Lung microvascular endothelial cell (primary cell): ENCODE measurements at places on chromosomes 1 and 21.

GRCh38 chr1:18614069-18614735, 16.4 kb upstream of the PAX7 start:
- no peak for DNase-seq

- DNase-seq, result no peak
Observed at GRCh38 chr1:223455470-223455869, 62.3 kb downstream of the CCDC185 start.

GRCh38 chr1:6601923-6602668, 573 bp downstream of the KLHL21 start:
- peak; percentile 74 for DNase-seq

DNA sequence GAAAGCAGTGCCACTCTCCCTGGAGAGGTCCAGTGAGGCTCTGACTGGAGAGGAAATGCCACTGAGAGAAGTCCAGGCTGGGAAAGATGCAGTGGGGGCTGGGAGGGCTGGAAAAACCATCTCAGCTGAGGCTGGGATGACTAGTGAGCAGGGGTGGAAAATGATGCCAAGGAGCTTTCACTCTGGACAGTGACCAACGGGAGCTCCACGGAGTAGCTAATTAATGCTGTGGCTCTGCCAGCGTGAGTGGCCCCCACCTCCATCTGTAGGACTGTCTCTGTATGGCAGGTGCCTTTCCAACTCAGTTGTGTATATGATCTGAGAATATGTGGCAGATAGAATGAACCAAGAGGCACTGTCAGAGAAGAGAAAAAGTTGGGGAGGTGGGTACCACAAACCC, 86.7 kb downstream of the DDX20 start:
- DNase-seq, result no peak

DNA sequence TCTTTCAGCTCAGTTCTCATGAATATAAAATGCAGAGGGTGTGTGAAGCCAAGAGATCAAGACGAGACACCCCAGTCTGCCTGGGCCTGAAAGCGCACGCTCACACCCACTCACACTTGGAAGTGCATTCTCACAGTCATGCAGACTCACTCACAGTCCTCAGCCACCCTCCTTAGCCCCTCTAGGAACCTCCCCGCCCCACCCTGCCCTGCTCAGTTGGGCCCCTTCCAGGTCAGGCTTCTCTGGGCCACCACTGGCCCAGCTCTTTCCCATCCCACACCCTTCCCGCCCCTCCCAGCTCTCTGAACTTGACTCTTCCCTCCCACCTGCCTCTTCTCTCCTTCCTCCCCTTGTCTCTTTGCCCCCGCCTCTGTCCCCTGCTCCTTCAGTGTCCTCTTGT, 93.8 kb downstream of the EPHB2 start:
- DNase-seq, result no peak

DNA sequence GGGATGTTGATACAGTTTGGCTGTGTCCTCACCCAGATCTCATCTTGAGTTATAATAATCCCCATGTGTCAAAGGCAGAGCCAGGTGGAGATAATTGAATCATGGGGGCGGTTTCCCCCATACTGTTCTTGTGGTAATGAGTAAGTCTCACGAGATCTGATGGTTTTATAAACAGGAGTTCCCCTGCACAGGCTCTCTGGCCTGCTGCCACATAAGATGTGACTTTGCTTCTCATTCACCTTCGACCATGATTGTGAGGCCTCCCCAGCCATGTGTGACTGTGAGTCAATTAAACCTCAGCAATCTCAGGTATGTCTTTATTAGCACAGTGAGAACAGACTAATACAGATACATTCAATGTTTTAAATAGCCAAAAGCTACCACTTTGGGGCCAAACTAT, 41.1 kb downstream of the SLC35F3 start:
- DNase-seq, result no peak

DNA sequence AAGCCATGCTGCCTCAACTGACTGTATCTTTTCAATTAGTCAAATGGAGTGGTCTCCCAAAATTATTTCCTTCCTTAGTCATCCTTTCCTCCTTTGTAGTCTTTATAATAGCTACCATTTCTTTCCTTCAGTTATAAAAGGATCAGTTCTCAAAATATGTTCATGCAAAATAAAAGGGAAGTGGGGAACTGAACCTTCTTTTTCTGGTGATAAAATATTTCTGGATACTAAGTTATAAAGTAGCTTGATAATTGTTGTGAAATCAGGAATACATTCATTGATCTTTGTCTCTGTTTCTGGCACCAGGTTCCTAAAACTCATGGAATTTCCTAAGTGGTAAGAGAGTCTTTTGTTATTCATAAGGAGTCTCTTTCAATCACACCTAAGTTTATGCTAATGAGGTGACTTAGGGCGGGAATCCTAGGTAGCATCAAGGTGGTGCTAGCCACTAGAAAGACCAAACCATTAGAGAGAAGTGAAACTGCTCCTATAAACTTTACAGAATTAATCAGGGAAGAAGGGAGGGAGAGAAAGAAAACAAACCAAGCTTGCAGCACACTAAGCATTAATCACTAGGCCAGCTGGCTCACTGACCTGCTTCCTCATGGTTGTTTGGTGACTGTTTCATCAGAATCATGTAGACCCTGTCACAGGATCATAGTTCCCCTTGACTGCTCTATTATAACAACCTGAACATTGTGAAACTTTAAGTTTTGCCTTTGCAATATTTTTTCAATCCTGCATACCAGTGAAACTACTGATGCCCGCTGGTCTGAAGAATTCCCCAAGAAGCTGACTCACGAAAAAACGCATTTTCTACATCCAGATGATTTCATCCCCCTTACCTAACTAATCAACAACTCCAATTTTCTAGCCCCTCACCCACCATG, 161.6 kb upstream of the PTBP2 start:
- DNase-seq, result no peak

DNA sequence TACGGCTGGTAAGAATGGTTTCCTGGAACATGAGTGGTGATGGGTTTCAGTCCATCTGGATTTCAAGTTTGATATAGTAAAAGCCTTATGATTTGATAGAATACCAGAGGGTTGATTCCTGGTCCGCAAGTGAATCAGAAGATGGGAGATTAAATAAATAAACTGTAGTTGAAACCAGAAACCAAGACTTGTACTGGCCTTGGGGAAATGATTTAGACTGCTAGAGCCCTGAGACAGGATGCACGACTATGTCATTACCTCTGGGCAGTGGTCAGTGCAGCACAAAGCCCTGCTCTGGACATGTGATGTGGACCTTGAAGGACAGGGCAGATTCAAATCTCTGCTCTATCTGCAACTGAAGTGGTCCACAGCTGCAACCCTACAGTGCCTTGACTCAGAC, 15.6 kb upstream of the FMOD start:
- DNase-seq, result peak; percentile 20

DNA sequence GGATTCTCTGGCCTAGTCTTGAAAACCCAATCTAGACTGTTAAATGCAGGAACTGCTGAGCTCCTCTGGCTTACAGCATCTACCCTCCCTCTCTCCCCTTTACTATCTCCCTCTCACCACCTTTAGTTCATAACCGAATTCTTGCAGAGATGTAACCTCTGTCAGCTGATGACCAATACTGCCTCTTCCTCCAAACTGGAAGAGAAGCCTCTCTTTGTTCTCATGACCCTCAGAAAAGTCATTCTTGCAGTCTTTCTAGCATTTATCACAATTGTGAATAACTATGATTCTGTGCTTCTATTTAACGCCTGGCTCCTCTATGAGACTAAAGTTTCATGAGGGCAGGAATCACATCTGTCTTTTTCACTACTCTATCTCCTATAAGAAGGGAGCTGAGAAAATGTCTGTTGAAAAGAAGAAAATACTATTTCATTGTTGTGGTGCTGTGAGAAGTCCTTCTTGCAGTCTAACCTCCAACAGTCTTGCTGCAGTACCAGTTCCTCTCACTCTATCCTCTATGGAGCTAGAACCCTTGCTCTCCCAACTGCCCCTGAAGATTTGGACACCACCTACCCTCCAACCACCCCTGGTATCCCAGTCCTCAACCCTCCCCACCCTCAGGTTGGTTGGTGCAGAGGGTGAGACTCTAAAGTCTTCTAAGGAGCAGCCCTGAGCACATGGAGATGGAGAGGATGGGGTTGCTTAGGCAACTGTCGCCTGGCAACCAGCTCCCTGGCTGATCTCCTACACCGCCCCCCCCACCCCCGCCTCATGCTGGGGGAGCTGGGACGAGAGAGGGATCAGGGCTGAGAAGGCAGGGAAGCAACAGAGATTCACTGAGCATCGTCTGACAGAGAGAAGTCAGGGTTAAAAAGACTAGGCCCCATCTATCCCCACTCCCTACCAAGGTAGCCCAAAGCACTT, 13.9 kb downstream of the MEF2D start:
- DNase-seq, result no peak

DNA sequence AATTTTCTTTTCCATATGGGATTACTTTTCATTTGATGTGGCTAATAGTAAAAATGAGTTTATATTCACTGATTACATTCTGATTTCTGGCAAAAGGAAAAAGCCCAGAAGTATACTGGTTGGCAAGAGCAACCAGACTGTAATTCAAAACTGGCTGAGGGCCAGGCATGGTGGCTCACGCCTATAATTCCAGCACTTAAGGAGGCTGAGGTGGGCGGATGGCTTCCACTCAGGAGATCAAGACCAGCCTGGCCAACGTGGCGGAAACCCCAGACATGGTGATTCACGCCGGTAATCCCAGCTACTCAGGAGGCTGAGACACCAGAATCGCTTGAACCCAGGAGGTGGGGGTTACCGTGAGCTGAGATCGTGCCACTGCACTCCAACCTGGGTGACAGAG, 14.5 kb downstream of the SYT11 start:
- peak; percentile 12 for DNase-seq

DNA sequence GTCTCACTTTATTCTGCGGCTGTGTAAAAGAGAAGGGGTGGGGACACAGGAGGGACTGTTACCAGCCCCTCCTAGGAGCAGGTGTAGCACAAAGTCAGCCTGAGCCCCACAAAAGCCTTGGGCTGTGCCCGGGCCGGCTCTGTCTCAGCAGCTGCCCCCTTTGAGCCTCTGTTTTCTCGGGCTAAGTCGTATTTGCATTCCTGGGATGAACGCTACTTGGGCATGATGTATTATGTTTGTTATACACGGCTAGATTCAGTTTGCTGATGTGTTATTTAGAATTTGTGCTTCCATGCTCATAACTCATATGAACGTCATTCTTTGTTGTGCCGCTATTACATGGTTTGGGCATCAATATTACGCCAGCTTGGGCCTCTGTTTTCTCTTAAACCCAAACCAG, 47.8 kb downstream of the KCNN3 start:
- DNase-seq, result no peak

- peak; percentile 76 for DNase-seq
Observed at GRCh38 chr1:101300916-101301315, 64.1 kb downstream of the S1PR1 start.

DNA sequence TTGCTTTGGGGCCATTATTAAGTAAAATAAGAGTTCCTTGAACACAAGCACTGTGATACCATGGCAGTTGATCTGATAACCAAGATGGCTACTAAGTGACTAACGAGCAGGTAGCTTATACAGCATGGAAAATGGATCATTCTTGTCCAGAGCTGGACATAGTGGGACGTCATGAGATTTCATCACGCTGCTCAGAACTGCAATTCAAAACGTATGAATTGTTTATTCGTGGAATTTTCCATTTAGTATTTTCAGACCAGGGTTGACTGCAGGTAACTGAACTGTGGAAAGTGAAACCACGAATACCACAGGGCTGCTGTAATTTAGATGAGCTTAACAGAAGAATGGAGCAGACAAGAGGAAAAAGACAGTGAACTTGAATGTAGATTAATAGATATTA, 38.9 kb downstream of the CCDC18 start:
- DNase-seq, result peak; percentile 90

GRCh38 chr1:186188736-186189135, 186.3 kb downstream of the TPR start:
- DNase-seq, result peak; percentile 10

GRCh38 chr1:156618853-156619581, at the start of gene HAPLN2:
TSS of gene HAPLN2 (plus strand) at chr1:156619415. CDS start at chr1:156623491, 4,076 bp downstream.
- DNase-seq, result peak; percentile 34

GRCh38 chr21:18951271-18952038, 547.9 kb upstream of the TMPRSS15 start:
- no peak for DNase-seq

DNA sequence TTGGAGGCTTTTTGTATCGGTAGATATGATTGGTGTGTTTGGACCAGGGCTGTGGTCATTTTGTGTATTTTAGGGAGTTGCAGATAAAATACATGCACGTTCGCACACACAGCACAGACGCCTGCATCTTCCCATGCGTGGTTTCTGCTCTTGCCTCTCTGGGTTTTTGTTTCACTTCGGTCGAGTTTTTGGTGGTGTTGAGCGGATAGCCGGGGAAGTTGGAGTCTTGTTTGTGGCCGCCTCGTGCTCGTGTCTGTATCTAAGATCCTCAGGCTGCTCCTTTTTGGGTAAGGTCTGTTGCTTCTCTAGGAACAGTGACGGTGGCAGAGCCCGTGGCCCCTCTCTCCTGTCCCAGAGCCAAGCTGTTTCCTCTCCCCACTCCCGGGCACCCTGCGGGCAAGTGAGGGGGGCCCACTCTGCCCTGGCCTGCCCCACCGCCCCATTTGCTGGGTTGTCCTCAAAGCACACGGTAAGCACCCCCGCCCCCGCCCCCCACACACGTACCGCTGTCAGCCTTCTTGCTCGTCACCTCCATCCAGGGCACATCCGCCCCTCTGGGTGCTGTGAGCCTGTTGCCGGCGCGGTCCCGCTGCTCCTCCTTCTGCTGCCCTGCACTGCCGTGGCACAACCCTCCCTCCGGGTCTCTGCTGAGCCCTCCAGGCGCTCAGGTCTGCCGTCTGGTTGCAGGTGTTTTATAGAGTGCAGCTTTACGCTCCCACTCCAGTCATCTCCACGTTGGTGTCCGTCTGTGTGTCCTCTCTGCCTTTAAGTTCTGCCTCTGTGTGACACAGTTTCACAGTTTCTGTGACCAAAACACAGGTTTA, 51.9 kb downstream of the AGPAT3 start:
- peak; percentile 24 for DNase-seq

GRCh38 chr21:41374867-41375533, 13.2 kb downstream of the MX2 start:
- no peak for DNase-seq

DNA sequence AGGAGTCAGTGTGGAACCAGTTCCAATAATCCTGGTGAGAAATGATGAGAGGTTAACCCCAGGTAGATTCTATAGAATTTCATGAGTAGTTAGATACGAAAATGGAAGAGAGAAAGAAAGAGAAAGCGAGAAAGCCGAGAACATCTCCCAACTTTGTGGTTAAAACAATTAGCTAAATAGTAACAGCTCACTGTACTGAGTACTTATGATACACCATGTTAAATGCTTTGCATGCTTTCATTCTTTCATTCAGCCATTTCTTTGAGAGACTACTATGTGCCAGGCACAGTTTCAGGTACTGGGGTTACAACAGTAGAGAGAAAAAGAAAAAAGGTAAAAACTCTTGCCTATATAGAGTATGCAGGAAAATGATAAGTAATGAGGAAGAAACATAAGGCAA, 109.7 kb upstream of the SYT6 start:
- DNase-seq, result no peak

DNA sequence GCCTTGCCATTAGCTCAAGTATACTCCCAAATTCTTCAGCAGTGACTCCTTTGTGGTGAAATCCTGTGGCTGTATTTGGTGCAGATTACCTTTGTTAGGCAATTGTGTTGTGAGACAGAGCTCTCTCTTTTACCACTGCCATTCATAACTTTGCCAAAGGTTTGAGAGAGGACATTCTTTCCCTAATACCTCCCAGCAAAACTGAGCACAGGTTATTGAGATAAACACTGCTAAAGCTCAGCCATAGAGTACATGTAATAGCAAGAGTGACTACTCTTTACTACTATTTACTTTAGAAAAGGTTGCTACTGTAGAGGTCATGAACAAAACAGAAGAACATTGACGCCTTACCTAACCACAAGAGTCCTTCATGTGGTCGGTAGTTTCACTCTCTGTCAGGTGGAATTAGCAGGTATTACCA, 514.0 kb upstream of the ADAMTS5 start:
- no peak for DNase-seq
